NCI-H1105 (cell line): ENCODE measurements at places on chromosomes 2 and 18.

- no peak for DNase-seq
Observed at GRCh38 chr2:20619624-20620024, 31.3 kb downstream of the HS1BP3 start.

DNA sequence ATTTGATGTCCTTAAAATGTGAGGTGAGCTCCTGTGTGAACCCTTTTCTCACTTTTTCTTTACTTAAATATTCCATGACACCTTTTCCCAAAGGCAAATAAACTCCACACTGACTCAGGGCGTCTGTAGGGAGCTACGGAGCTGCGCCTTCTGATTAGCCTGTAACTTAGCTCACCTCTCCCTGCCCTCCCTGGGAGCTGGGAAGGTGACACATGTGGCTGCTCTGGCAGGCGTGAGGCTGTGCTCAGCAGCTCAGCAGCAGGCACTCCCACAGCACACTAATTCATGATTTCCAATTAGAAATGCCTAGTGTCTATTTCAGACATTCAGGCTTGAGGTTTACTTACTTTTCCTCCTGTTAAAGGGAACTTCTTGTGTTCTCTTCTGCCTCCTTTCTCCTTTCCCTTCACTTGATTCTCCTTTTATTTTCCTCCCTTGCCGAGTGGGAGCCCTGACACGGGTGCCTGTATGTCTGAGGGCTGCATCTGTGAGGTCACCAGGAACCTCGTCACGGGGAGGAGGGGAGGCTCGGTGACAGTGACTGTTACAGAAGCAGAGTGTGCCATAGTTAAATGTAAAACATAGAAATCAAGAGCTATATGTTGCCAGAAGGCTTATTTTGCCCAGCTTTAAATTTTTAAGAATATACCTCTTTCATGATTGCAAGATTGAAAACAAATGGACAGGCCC lies 437.1 kb downstream of the DCDC2C start:
- no peak for DNase-seq

- DNase-seq = no peak
Observed at GRCh38 chr18:9239720-9240119, 94.9 kb upstream of the TWSG1 start.

DNA sequence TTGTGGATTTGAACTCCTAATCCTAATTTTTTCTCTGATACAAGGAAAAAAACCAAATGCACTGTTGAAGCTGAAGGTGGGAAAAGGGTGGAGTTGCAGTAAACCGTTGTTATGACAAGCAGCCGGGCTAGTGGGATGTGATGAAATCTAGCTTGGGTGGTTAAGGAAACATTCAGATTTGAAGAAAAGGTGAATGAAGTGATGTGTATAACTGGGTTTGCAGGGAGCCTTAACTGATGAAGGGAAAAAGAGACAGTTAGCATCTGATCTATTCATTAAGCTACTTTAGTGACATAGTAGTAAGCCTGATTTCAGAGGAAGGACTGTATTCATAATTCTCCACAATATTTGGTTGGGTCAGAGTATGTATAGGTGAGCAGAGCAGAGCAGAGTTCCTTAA lies 3.5 kb downstream of the EML6 start:
- no peak for DNase-seq

DNA sequence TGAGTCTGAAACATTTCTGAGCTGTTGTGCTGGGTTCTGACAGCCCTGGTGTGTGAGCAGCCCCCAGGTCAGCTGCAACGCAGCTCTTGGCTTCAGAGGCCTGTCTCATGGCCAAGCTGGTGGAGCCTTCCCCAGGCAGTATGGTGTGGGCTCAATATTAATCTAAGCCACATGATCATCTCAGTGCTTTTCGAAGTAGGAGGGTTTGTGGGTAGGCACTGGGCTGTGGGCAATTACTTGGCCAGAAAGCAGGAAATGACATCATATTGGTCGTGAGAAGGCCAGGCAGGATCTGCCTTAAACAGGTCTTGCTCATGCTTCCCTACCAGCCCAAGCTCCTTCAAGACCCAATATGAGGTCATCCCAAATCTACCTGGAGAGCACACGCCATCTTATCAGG lies 26.9 kb downstream of the LOXHD1 start:
- no peak for DNase-seq

- no peak for DNase-seq
Observed at GRCh38 chr2:150188800-150189199, 298.7 kb downstream of the RND3 start.

- DNase-seq = peak; percentile 37
Observed at GRCh38 chr18:12946549-12947284, 1.1 kb upstream of the SEH1L start.

DNA sequence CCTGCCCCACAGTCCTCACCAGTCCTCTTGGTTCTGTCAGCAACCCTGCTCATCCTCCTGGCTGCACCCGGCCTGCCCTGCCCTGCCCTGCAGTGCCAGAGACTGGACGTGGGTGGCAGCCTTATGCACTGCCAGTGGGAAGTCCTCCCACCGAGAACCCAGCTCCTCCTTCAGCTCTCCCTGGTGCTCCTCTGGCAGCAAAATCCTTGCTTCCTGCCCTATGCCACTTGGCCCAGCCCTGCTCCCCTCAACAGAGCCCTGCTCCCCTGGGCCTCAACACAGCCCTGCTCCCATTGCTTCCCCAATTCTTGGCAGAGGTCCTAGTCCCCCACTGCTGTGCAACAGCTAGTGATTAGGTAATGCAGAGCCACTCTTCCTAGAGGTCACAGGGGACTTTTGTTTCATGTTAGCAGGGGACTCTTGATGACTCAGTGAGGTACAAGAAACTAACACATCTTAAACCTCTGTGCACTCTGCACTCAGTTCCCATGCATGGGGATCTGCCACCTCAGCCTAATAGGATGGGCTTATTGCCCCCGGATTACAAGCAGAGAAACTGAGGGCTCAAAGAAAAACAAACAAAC lies 58.0 kb upstream of the EDAR start:
- no peak for DNase-seq
